ENCODE measurements at places on chromosomes 7 and 10. TPM values are rescaled to one million over a fixed set of nuclear protein-coding genes. Genes with fewer than 3 reads are reported as not detected.
A peak's percentile ranks its signal among the peaks of the same experiment; 100 is the strongest.

Gene BZW2
- total RNA-seq: 28.0 TPM

Gene SEMA3E
- 11.9 TPM for total RNA-seq

Gene GPC2
- total RNA-seq: 0.49 TPM

Gene FGL2
- 32.1 TPM for total RNA-seq

Gene TMEM236
- 5.0 TPM for total RNA-seq

Gene LIPF
- total RNA-seq: not detected

Gene PRSS1
- not detected for total RNA-seq

Gene SPDYE9
- not detected for total RNA-seq

Gene CHST3
- total RNA-seq: 15.6 TPM

Gene ZNF282
- total RNA-seq: 23.3 TPM

Gene MINPP1
- total RNA-seq: 15.4 TPM

GRCh38 chr7:11412036-11412435, 420.0 kb downstream of the THSD7A start:
- no peaks in the 10 kb centered on the region for H3K4me1 ChIP-seq
- DNase-seq: no peak
- H3K27ac ChIP-seq: no peak overlapping the region
- no peak overlapping the region for H3K4me3 ChIP-seq
- H3K27me3 ChIP-seq: no peaks in the 10 kb centered on the region

DNA sequence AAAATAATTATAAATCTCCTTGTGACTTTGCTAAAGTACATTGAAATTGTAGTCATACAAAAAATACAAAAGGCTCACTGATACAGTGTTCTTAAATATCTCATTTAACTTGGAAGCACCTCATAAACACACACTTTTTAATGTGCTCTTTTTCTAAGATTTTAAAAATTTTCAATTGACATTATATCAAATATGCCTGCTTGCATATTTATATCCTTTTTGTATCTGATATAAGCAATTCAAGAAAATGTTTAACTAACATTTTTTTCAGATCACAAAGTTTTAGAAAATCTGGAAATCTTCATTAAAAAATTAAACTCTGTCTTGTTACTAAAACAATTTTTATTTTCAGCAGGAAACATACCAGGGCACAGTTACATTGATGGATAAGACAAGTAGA, 661.5 kb downstream of the REEP3 start:
- no peak overlapping the region for H3K4me3 ChIP-seq
- no peaks in the 10 kb centered on the region for H3K27me3 ChIP-seq
- DNase-seq: no peak
- no peak overlapping the region for H3K27ac ChIP-seq

DNA sequence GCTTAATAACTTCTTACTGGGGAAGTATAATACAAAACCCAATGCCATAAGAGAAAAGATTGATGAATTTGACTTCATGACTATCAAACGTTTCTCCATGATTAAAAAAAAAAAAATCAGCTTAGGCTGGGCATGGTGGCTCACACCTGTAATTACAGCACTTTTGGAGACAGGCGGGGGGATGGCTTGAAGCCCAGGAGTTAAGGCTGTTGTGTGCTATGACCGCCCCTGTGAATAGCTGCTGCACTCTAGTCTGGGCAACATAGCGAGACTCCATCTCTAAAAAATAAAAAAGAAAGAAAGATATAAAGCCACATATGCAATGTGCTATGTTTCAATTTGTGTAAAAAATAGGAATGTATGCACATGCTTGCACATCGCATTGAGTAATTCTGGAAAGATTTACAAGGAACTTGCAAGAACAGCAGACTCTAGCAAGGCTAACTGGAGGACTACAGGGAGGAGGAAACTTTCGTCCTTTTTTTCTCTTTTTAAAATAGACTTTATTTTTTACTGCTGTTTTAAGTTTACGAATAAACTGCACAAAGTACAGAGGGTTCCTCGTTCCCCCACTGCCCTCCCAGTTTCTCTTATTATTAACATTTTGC, 10.3 kb upstream of the RARRES2 start:
- no peak for DNase-seq
- no peak overlapping the region for H3K27ac ChIP-seq
- H3K4me1 ChIP-seq: peaks cover 5% of the 10 kb centered on the region
- no peaks in the 10 kb centered on the region for H3K36me3 ChIP-seq
- no peaks in the 10 kb centered on the region for H3K27me3 ChIP-seq
- no peak overlapping the region for H3K4me3 ChIP-seq

DNA sequence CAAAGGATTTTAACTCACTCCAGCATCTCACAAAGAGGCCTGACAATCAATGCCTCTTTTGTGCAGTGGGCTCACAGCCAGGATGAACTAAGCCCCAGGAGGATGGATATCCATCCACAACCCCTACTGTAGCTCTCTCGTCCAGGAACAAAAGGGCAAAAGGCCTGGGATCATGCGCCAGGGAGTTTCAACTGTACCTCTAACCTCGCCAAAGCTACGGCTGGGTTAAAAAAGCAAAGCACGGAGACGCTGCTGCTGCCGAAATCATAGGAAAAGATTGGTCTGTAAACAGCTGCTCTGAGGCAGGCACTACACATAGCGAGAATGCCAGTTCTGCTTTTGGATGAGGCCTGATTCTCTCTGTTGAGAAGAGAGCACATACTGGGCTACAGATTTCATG, 32.1 kb downstream of the VSTM4 start:
- DNase-seq: no peak
- no peaks in the 10 kb centered on the region for H3K36me3 ChIP-seq
- no peaks in the 10 kb centered on the region for H3K27me3 ChIP-seq
- H3K27ac ChIP-seq: peak overlapping the region; percentile 14

DNA sequence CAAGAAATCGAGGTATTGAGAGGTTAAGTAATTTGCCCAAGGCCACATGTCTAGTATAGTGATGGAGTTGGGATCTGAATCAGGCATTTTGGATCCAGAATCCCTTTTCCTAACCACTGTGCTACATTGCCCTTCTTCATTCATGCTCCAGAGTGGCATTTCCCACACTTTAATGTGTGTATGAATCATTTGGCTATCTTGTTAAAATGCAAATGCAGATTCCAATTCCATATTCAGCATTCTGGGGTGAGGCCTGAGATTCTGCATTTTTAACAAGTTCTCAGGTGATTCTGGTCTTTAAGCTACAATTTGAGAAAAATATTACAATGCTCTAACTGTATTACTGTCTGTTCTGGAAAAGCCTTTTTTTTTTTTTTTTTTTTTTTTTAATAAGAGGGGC, 631.3 kb downstream of the PHTF2 start:
- H3K36me3 ChIP-seq: no peaks in the 10 kb centered on the region
- H3K27ac ChIP-seq: no peak overlapping the region
- H3K4me1 ChIP-seq: no peaks in the 10 kb centered on the region
- no peaks in the 10 kb centered on the region for H3K27me3 ChIP-seq

DNA sequence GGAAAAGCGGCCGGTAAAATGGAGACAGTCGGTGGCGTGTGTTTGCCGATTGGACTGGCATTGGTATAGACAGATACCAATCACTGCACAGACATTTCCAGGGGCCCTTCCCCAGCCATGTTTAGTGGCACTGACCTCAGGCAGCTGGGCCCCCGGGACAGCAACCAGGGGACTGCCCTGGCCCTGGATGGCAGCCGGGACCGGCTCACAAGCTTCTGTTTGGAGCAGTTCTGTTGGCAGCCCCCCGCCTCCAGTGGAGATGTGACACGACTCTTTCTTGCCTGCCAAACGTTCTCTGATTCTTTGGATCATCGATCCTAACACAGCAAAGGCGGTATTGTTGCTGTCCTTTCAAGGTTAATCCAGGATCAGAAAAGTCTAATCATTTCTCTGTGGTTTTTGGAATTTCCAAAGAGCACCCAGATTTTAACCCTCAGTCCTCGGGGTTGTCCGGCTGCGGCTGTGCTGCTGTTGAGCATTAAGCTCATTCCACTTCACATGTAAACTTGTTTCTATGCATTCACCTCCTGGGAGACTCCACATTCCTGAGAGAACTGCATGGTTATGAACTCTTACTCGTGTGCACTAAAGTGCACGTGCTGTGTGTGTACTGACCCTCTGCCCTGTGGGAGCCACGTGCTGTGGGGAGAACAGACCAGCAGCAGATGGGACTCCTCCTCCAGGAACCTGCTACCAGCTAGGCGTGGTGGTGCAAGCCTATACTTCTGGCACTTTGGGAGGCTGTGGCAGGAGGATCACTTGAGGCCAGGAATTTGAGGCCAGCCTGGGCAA, 46.0 kb downstream of the FOXK1 start:
- H3K4me3 ChIP-seq: no peak overlapping the region
- no peak for DNase-seq
- H3K4me1 ChIP-seq: peaks cover 40% of the 10 kb centered on the region
- H3K27me3 ChIP-seq: no peaks in the 10 kb centered on the region

DNA sequence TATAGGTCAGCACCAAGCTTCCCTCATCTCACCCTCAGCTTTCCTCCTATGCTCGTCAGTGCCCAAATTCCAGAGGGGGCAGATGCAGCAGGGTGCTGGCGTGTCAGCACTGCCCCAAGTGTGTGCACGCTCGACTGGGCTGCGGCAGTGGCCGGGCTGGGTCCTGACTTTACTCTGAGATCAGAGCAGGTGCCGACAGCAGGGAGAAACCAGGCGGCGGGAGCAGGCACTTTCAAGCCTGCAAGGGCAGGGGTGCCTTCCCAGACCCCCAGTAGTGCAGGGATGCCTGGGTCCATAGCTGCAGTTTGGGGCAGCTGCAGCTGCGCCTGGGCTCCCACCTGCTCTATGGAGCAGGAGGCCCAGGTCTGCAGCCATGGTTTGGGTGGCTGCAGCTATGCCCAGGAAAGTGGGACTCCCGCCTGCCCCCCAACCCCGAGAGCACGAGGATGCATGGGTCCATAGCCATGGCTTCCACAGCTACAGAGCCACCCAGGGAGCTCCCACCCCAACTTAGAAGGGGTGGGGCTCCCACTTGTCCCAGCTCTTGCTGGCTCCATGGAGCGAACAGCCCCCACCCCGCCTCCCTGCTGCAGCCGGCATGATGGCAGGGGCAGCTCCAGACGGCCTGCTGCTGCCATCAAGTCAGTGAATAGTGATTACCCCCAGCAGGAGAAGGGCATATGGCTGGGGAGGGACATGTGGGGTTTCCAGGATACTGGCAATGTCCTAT, 199.2 kb upstream of the KMT2E start:
- H3K27ac ChIP-seq: no peak overlapping the region
- no peaks in the 10 kb centered on the region for H3K4me1 ChIP-seq
- no peaks in the 10 kb centered on the region for H3K27me3 ChIP-seq
- no peak for DNase-seq

DNA sequence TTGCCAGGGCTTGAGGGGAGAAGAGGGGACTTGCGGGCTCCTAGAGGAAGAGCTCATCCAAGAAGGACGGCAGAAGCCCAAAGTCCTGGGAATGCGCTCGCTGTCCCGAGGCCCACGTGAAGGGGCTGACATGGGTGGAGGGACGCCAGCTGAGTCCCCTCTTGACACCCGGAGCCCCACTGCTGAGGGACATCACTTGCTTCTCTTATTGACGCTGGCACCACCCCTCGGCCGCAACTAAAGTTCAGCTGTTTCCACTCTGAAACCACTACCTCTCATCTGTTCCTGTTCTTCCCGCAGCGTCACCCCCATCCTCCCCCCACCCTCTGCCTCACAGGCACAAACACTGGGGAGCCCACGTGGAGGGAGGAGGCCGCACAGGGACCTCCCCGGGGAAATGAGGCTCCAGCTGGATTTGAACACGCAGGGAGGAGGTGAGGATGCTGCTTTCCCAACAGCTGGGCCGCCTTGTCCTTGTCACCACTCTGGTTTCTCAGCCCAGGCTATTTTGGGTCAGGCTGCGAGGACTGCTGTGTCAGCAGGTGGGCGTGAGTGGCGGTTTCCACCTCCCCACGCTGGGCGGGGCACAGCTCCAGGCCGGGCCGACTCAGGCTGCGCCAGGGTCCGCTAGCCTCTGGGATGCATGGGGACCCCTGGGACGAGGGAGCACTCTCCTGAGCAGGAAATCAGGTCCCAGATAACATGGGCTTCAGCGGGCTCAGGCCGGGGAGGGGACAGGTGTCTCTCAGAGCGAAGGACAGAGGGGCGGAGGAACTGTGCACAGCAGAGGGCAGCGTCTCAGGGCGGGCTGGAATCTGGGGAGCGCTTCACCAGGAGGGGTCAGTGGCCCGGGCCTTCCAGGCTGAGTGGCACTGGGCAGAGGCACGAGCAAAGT, 156.3 kb downstream of the ZNF248 start:
- no peaks in the 10 kb centered on the region for H3K36me3 ChIP-seq
- no peak overlapping the region for H3K27ac ChIP-seq
- H3K27me3 ChIP-seq: no peaks in the 10 kb centered on the region
- H3K4me3 ChIP-seq: no peak overlapping the region
- peak; percentile 54 for DNase-seq
- no peaks in the 10 kb centered on the region for H3K4me1 ChIP-seq

GRCh38 chr7:134992626-134993179, 6.4 kb downstream of the AGBL3 start:
- peaks cover 15% of the 10 kb centered on the region for H3K4me1 ChIP-seq
- no peak overlapping the region for H3K4me3 ChIP-seq
- no peaks in the 10 kb centered on the region for H3K27me3 ChIP-seq
- DNase-seq: no peak

DNA sequence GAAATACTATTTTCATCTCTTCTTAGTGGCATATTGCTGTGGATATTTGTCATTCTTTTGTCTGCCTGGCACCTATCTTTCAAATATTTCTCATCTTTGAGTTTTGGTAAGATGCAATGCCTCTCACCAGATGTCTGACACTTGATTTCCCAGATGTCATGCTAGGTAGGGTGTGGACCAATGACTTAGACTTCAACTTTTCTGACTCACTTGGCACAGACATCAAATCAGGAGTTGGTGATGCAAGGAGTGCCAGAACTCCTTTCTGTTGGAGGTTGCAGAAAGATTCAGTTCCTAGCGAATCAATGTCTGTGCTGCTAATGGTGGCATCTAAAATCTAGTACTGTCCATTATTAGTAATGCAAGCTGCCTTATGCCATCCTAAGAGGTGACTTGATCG, 216.9 kb upstream of the FERD3L start:
- no peak for DNase-seq
- no peaks in the 10 kb centered on the region for H3K36me3 ChIP-seq
- H3K27ac ChIP-seq: no peak overlapping the region
- H3K27me3 ChIP-seq: no peaks in the 10 kb centered on the region
- H3K4me1 ChIP-seq: no peaks in the 10 kb centered on the region

DNA sequence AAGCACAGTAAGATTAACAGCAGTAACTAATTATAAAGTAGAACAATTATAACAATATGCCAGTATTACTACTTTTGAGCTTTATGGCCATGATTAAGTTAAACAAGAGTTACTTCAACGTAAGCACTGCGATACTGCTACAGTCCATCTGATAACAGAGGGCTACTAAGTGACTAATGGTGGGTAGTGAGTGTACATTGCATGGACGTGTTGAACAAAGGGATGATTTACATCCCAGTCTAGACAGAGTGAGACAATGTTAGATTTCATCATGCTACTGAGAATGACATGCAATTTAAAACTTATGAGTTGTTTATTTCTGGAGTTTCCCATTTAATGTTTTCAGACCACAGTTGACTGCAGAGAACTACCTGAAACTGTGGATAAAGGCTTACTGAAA, 45.6 kb downstream of the TPST1 start:
- no peaks in the 10 kb centered on the region for H3K4me1 ChIP-seq
- no peak overlapping the region for H3K4me3 ChIP-seq
- no peaks in the 10 kb centered on the region for H3K36me3 ChIP-seq
- no peaks in the 10 kb centered on the region for H3K27me3 ChIP-seq
